ENCODE measurements at places on chromosomes 7 and 10.

- no peak for DNase-seq
Observed at GRCh38 chr7:26858241-26858715, 6.1 kb downstream of the SKAP2 start.

- no peak for DNase-seq
Observed at GRCh38 chr10:71504168-71504567, 107.4 kb downstream of the CDH23 start.

GRCh38 chr7:157014635-157015555 lies 4.4 kb upstream of the MNX1 start:
- DNase-seq, result no peak

GRCh38 chr7:122577449-122578003 lies 121.4 kb downstream of the RNF133 start:
- no peak for DNase-seq

- DNase-seq, result no peak
Observed at GRCh38 chr7:6026820-6027311, 4.3 kb upstream of the ANKRD61 start.

DNA sequence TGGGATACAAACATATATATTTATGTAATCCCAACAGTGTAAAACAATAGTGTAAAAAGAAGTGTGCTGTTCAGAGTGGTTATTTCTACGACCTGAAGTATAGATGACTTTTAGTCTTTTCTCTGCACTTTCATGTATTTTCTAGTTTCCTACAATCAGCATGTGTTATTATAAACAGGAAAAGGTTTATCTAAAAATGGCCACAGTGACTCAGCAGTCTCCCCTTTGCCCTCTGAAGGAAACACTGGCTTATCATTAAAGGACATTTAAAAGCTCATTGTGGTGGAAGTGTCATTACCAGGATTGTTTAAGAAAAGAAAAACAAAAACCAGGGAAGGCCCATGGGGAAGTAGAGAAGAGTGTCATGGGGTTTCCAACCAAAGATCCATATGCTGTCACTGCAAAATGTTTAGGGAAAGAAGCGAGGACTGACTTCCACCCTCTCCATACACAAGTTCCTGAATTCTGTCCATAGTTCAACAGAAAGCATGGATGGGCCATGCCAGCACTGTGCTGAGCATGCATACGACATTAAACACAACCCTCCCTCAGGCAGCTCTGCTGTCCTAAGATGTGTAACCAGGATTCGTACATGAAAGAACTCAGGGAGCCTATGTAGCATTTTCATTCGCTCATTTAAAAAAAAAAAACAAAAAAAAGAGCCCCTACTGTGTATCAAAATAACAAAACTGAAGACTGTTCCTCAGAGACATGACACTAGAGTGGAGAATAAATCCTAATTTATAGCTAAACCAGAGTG lies 10.2 kb downstream of the CYREN start:
- DNase-seq, result no peak
